ENCODE measurements at places on chromosomes 6 and 20.

DNA sequence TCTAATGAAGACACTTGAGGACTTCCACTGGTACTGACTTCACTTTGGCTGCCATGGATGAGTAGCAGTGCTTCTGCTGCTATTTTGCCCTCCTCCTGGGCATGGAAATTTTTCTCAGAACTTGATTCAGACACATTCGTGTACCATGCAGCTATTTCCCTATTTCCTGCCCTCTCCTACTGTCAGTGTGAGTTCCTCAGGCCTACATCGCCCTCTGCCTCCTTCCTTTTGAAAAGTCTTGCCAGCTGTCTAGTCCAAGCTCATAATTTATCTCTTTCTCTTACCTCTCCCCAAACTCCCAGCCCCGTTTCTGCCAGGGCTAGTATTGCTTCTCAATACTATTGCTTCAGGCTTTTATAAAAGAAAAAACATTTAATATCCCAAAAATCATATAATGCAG, 470.2 kb downstream of the ADGRB3 start:
- no peak for DNase-seq

- peak; percentile 20 for DNase-seq
Measured at GRCh38 chr6:24908650-24909035, 27.1 kb downstream of the RIPOR2 start.

GRCh38 chr6:322940-323729, 30.8 kb downstream of the DUSP22 start:
- DNase-seq, result no peak

DNA sequence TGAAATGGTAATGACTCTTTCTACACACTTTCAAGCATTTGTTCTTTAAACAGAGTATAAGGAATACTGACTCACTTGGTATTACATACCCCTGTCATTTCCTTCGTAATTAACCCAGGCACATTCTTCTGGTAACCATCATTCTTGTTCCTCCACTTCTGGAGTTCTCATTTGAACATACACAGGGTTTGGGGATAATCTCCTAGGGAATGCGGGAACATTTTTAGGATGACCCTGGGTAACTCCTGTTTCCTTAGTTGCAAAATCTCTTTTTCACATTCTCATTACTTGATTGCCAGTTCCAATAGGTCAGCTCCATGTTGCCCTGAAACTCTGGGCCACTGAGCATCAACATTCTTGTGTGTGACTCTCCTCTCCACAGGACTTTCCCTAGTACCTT, 51.5 kb upstream of the E2F3 start:
- DNase-seq, result peak; percentile 57

DNA sequence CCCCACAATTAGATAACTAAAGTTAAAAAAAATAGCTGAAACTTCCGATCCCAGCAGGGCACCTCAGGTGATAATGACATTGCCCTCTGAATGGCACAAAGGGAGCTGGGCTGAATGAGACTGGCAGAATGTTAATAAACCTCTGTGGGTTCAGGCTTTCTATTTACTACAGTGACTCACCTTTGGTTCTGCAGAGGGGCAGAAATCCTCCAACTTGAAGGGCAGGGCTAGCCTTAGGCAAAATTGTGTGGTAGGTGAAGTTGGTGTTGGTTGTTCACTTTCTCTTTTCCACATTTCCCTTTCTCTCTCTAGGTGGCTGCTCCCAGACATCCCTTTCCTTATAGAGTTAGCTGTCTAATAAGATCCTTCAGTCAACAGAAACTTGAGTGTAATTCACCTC, 625.2 kb downstream of the EPM2A start:
- no peak for DNase-seq

GRCh38 chr6:24858177-24858653, 59.5 kb upstream of the ARMH2 start:
- DNase-seq, result no peak

GRCh38 chr6:37565267-37566110, 65.8 kb upstream of the CCDC167 start:
- no peak for DNase-seq

DNA sequence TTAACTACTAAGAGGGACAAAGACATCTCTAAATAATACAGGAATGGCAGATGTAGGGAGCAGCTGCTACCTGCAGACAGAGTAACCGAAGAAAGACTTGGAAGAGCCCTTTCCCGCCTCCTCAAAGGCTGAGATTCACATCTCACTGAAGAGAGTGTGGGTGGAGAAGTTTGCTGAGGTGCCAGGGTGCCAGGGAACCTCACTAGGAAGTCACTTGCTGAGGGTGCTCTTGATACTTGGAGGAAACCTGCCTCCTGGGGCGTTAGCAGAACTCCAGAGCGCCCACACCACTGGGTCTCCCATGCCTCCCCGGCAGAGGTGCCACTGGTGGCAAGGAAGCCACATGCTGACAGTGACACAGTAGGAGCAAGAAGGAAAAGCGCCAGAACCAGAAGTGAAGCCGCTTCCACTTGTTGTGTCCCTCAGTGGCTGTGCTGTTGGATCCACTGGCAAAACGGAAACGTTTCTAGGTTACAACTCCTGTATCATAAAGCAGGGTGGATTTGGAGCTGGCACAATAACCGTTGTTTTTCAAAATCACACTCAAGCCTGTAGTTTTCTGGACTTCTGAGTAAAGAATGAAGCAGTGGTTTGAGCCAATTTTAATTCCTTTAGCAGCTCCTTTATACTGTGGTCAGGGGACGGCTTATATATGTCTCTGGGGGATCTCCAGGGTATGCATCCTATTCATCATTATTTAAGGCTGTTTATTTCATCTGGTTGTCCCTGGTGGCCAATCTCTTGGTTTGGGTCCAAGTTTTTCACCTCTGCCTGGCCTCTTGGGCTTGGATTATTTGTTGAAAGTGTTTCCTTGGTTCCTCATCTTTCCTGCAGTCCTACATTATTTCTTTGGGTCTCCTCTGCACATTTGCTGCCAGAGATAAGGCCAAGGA, 64.5 kb downstream of the CDC5L start:
- DNase-seq, result no peak

GRCh38 chr20:19710336-19711120, 47.5 kb upstream of the RIN2 start:
- DNase-seq, result no peak

GRCh38 chr6:14834851-14835530, 410.9 kb upstream of the JARID2 start:
- DNase-seq, result no peak

- DNase-seq, result no peak
Measured at GRCh38 chr6:169867751-169868191, 116.3 kb downstream of the ERMARD start.

GRCh38 chr6:15389765-15390723, 144.2 kb downstream of the JARID2 start:
- DNase-seq, result peak; percentile 66

GRCh38 chr6:87706187-87706966, 4.3 kb upstream of the AKIRIN2 start:
- DNase-seq, result peak; percentile 85

DNA sequence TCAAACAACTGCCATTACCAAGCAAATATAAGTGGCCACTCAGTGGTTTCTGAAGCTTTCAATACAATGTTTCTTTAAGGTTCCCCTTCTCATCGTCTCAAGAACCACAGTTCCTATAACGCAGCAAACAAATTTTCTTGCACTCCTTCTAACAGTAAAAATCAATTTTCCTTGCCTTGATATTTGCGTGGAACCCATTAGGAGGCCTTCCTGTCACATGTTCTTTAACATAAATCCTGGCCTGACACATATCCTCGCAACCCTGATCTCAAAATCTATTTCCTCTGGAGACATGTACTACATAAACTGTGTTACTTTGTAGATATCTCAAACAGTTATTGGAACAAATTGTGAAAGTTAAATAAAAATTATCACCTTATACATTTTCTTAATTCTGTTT, 65.9 kb upstream of the MANEA start:
- DNase-seq, result no peak

DNA sequence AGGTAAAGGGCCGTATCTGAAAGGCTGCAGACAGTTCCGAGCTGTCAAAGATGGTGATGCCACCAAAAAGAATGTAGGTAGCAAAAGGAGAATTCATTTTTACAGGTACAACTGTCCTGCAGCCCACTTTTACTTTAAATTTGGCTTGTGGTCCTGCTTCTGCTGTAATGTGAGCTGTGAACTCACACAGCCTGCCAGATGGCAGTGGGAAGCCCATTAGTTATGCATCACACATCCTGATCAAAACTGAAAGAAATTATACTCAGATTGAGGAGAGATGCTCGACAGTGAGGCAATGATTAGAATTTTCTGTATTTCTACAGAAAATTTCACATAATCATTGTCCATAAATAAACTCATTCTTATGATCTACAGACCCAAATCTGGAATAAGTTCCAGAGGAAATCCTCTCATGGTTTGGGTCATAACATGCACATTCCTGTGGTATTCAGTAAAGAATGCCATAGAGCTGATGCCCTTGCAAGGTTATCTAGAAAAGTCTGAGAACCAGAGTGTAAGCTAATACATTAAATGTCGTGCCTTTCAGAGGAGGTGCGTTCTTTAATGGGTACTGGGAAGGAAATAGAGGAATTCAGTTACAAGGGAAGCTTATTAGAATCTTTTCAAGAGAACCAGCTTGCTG, 23.9 kb upstream of the E2F3 start:
- peak; percentile 87 for DNase-seq

- DNase-seq, result no peak
Measured at GRCh38 chr6:108744244-108744972, 103.8 kb upstream of the ARMC2 start.

GRCh38 chr6:45457141-45457540, 79.4 kb upstream of the SUPT3H start:
- no peak for DNase-seq

GRCh38 chr6:157294654-157295053, 28.7 kb downstream of the TMEM242 start:
- no peak for DNase-seq

DNA sequence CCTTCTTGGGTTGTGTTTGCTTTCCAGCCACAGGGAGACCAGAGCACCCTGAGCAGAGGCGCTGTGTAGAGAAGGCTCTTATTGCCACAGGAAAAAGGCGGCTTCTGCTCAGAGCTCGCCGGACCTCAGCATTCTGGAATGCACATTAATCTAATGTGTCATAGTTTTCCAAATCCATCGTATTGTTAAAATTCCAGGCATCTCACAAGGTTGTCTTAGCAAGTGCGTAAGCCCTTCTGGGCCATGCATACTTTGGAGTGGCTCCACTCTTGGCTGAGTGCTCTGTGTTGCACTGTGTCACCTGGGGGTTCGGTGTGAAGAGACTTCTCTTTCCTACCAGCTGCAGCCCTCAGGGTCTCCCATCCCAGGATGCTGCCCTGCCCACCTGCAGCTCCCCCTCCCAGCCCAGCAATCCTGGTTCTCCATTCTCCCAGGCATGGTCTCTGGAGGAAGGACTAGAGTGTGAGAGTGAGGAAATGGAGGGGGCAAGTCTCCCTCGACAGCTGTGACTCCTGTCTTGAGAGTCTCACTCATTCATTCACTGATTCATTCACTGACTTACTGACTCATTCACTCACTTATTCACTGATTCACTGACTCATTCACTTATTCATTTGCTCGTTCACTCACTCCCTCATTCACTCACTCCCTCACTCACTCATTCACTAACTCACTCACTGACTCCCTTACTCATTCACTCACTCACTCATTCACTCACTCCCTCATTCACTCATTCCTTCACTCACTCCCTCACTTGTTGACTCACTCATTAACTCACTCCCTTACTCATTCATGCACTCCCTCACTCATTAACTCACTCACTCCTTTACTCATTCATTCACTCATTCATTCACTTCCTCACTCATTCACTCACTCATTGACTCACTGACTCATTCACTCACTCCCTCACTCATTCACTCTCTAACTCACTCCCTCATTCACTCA, 83.7 kb upstream of the MPC1 start:
- peak; percentile 89 for DNase-seq

DNA sequence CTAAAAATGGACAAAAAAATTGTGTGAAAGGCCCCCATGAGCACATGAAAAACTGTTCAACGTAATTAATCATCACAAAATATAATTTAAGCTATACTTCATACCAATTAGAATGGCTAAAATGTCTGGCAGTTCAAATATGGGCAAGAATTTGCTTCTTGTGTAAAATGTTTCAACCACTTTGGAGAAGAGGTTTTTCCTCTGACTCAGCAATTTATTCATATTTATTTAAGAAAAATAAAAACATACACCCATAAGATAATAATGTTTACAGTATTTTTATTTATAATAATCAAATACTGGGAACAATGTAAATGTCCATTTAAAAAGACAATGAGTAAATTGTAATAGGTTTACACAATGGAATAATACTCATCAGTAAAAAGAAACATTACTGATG, 395.1 kb upstream of the KHDRBS2 start:
- no peak for DNase-seq

DNA sequence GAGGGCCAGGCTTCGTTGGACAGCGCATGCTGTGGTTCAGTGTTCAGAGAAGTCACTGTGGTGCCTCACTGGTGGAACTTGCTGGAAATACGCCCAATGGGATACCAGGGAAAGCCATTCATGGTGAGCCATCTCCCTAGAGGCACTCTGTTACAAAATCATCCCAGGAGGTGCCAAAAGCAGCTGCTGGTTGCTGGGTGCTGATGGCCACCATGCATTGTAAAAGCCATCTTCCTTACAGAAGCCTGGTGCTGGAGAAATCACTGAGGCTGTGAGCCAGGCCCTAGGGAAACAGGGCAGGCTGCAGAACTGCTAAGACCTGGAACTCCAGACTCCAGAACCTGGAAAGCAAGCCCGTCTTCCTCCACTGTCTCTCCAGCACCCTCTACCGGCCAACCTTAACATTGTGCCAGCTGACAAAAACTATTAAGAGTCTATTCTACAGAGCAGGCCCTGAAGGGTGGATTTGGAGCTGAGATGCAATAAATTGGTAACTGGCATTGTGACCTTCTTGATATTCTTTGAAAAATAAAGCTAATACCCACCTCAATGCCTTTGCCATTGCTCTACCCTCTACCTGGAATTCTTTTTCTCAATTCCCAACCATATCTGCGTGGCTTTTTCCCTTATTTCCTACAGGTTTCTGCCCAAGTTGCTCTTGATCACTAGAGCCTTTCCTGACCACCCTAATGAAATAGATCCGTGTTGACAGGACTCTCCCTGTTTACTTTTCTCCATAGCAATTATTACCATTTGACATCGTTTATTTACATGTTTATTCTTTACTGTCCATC, 18.5 kb downstream of the SNRPB start:
- DNase-seq, result peak; percentile 62

DNA sequence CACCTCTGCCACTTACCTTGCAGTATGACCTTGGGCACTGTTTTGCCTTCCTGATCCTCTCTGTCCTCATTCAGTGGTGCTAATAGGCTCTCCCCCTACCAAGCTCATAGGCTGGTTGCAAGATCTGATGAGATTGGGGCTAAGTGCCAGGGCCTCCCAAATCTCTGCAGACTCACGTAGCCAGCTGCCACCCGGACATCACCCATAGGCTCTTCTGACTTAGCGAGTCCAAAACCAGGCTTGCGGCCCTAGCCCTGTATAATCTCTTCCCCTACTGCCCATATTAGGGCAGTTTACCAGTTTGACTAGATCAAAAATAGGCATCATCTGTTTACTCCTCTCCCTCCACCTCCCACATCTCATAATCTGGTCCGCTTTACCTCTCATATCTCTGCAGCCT, 54.2 kb upstream of the VSTM2L start:
- DNase-seq, result no peak

DNA sequence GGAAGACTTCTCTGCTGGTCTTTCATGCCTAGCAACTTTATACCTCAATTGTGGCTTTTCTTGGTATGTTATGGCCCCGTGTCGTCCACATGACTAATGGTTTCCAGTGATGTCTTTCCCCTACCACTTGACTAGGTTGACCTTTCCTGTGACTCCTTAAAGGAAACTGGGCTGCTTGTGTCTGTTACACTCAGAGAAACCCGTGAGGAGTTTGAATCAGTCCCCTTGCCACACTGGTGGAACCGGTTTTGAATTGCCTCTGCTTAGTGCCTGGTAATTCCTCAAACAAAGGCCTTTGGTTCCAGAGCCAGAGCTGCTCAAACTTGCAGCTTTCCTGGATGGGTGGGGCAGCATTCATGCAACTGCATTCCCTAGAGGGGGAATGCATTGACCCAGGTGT, 21.9 kb downstream of the ECT2L start:
- peak; percentile 81 for DNase-seq

Data from IMR-90 (cell line).